Astrocyte (in vitro differentiated cells and primary cell): ENCODE measurements at places on chromosomes 3 and 15.

GRCh38 chr15:68484696-68485400 is 52.9 kb upstream of the ITGA11 start:
- no peak overlapping the region for H3K4me3 ChIP-seq
- peak overlapping the region; percentile 73 for H3K27ac ChIP-seq
- no peaks in the 10 kb centered on the region for H3K27me3 ChIP-seq
- peak; percentile 88 for DNase-seq
- peaks cover 32% of the 10 kb centered on the region for H3K4me1 ChIP-seq

DNA sequence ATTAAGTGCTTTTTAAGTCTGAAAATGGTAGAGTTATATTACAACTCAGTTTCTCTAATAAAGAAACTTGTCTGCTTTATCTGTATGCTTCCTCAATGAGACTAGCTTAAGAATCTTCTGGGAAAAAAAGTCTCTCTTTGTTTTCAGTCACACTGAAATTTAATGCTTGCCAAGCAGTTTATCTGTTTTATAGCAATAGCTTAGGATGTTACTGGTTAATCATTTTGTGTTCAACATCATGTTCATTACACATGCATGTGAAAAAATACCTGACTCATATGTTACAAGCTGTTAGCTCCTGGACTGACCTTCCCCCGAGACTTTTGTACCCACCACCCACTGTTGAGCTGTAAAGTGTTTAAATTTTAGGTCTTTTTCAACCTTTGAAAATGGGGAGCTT is 706.2 kb upstream of the CBLB start:
- DNase-seq = no peak
- H3K36me3 ChIP-seq = no peaks in the 10 kb centered on the region
- H3K27me3 ChIP-seq = no peaks in the 10 kb centered on the region
- peaks cover 2% of the 10 kb centered on the region for H3K4me1 ChIP-seq
- no peak overlapping the region for H3K4me3 ChIP-seq

GRCh38 chr3:175818811-175819464 is 959.8 kb downstream of the NAALADL2 start:
- no peaks in the 10 kb centered on the region for H3K36me3 ChIP-seq
- H3K4me1 ChIP-seq = no peaks in the 10 kb centered on the region
- no peaks in the 10 kb centered on the region for H3K27me3 ChIP-seq
- peak; percentile 7 for DNase-seq
- no peak overlapping the region for H3K4me3 ChIP-seq

DNA sequence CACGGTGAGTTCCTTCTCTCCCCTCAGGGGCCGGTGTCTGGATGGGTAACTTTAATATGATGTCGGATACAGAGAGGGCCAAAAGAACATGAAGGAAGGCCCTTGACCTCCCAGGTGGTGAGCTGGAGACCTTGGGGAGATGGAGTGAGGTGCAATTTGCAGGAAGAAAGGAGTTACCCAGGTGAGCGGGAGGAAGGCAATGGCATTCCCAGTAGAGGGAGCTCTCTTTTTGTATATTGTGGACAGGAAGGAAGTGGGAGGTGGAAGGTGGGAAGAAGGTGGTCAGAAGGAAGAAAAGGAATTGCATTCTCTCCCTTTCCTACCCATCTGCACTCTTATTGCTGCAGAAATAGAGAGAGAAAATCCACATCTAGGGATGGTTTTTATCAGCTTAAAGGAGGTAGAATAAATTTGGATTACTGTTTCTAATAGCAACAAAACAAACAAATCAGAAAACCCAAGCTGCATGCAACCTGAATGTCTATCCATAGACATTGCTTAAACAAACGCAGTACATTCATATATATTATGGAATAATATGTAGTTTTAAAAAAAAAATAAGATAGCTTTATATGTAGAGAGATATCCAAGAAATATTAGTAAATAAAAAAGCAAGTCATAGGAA is 169.0 kb upstream of the TSC22D2 start:
- no peak overlapping the region for H3K27ac ChIP-seq
- H3K27me3 ChIP-seq = no peaks in the 10 kb centered on the region
- DNase-seq = no peak

GRCh38 chr3:107465064-107465631 is 57.6 kb upstream of the BBX start:
- H3K36me3 ChIP-seq = no peaks in the 10 kb centered on the region
- no peaks in the 10 kb centered on the region for H3K27me3 ChIP-seq
- H3K4me1 ChIP-seq = no peaks in the 10 kb centered on the region
- H3K4me3 ChIP-seq = no peak overlapping the region
- no peak for DNase-seq
- no peak overlapping the region for H3K27ac ChIP-seq

- no peak overlapping the region for H3K4me3 ChIP-seq
- DNase-seq = no peak
- no peaks in the 10 kb centered on the region for H3K27me3 ChIP-seq
- peaks cover 16% of the 10 kb centered on the region for H3K36me3 ChIP-seq
- H3K4me1 ChIP-seq = peaks cover 9% of the 10 kb centered on the region
- no peak overlapping the region for H3K27ac ChIP-seq
Measured at GRCh38 chr3:195285372-195285771, 14.4 kb upstream of the XXYLT1 start.

DNA sequence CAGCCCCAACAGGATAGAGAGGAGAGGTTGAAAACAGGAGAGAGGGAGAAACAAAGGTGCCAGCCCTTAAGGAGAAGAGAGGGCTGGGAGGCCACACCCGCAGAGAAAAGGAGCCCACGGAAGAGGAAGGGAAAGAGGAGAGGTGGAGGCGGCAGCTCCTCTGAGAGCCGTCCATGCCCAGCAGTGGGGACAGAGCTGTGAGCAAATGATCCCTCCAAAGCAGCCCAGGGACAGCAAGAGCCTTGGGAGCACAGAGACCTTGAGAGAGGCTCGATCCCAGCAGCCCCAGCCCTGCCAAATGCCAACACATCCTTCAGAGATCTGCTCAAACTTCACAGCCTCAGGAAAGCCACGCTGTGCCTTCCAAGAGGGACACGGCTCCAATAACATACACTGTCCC is 66.7 kb upstream of the CORO2B start:
- no peaks in the 10 kb centered on the region for H3K27me3 ChIP-seq
- no peak overlapping the region for H3K4me3 ChIP-seq
- no peak overlapping the region for H3K27ac ChIP-seq
- H3K36me3 ChIP-seq = no peaks in the 10 kb centered on the region
- H3K4me1 ChIP-seq = peaks cover 21% of the 10 kb centered on the region
- DNase-seq = no peak

DNA sequence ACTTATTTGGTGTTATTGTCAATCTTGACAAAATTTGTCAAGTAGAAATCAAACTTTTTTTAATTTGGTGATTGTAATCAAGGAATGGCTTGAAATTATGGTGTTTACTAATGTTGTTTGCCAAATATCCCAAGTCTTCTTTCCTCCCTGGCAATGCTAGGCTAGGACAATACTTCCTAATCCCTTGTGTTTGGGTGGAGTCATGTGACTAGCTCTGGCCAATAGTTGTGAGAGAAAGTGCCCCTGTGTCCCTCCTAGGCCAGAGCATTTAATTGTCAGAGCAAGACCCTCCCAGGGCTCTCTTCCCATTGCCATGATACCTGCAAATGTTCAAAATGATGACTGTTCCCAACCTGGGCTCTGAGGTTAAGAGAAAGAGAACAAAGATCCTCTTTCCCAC is 132.7 kb downstream of the ANXA2 start:
- H3K27me3 ChIP-seq = peaks cover 15% of the 10 kb centered on the region
- no peak for DNase-seq
- no peak overlapping the region for H3K4me3 ChIP-seq
- no peaks in the 10 kb centered on the region for H3K4me1 ChIP-seq
- H3K36me3 ChIP-seq = no peaks in the 10 kb centered on the region

DNA sequence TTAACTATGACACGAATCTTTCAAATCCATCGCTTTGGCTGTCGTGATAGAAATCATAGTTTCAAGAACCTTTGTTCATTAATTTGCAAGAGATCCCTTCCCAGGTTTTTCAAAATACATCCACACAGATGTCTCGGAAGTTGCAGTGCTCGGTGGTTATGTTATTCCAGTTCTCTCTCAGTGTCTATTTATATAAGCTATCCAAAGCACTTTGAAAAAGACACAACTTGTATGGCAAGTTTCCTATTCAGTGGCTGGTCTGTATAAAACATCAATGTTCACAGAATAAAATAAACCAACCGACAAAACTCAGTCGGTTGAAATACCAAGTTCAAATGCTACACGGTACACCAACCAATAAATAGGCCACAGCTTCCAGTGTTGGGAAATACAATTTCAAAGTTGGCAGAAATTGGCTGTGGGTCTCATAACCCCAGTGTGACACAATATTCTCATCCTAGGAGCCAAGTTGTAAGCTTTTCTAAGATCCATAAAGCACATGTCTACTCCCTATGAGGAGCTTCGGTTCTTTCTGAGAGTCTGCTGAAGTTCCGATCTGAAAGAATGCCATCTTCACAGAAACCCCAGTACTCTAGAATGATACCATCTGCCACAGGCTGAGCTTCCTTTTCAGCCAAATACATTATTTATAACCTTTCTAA is 23.7 kb downstream of the SATB1 start:
- H3K36me3 ChIP-seq = no peaks in the 10 kb centered on the region
- H3K4me1 ChIP-seq = no peaks in the 10 kb centered on the region
- no peak overlapping the region for H3K4me3 ChIP-seq
- H3K27me3 ChIP-seq = no peaks in the 10 kb centered on the region

- H3K27me3 ChIP-seq = no peaks in the 10 kb centered on the region
- H3K4me1 ChIP-seq = peaks cover 20% of the 10 kb centered on the region
- H3K4me3 ChIP-seq = no peak overlapping the region
- no peak overlapping the region for H3K27ac ChIP-seq
- H3K36me3 ChIP-seq = peaks cover 13% of the 10 kb centered on the region
Measured at GRCh38 chr15:44545913-44546802, 9.2 kb downstream of the EIF3J start.

- no peaks in the 10 kb centered on the region for H3K4me1 ChIP-seq
- no peak for DNase-seq
- H3K27me3 ChIP-seq = peaks cover 13% of the 10 kb centered on the region
- H3K4me3 ChIP-seq = no peak overlapping the region
- no peak overlapping the region for H3K27ac ChIP-seq
Measured at GRCh38 chr3:126186749-126187148, 6.4 kb upstream of the ALDH1L1 start.

- H3K4me3 ChIP-seq = no peak overlapping the region
- DNase-seq = no peak
- no peak overlapping the region for H3K27ac ChIP-seq
- H3K4me1 ChIP-seq = no peaks in the 10 kb centered on the region
- H3K27me3 ChIP-seq = no peaks in the 10 kb centered on the region
Measured at GRCh38 chr3:144774897-144775296, 803.3 kb downstream of the DIPK2A start.

GRCh38 chr15:45674677-45675076 is 39.8 kb downstream of the SQOR start:
- no peaks in the 10 kb centered on the region for H3K36me3 ChIP-seq
- H3K27ac ChIP-seq = no peak overlapping the region
- H3K4me1 ChIP-seq = no peaks in the 10 kb centered on the region
- no peak for DNase-seq
- H3K4me3 ChIP-seq = no peak overlapping the region

GRCh38 chr15:57668016-57668415 is 38.5 kb upstream of the POLR2M start:
- H3K27me3 ChIP-seq = no peaks in the 10 kb centered on the region
- no peak overlapping the region for H3K4me3 ChIP-seq
- peaks cover 8% of the 10 kb centered on the region for H3K4me1 ChIP-seq
- H3K27ac ChIP-seq = no peak overlapping the region
- H3K36me3 ChIP-seq = no peaks in the 10 kb centered on the region
- DNase-seq = no peak

- H3K27me3 ChIP-seq = no peaks in the 10 kb centered on the region
- no peak for DNase-seq
- peaks cover 41% of the 10 kb centered on the region for H3K36me3 ChIP-seq
- H3K27ac ChIP-seq = no peak overlapping the region
Measured at GRCh38 chr15:82536409-82537350, 3.6 kb downstream of the RPS17 start.

DNA sequence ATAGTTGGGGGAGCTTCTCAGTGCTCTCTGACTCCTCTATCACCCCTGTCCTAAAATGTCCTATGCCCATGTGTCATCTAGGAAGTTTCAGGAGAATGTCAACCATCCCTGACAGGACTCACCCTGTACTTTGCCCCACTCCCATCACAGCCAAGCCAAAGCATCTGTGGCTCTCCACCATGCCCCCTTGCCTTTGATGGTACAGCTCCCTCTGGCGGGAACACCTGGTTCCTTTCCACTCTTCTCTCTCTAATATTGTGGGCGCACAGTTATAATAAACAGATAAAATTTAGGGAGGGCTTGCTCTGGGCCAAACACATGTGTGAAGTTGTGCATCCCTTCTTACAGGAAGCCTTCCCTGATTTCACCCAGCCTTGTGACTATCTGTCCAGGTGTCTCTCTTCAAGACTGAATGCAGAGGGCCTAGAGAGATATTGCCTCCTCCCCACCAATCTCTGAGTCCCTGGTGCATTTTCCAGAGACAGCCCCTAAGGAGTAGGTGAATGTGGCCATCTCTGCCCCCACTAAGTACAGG is 62.8 kb downstream of the ISG20 start:
- peaks cover 5% of the 10 kb centered on the region for H3K4me1 ChIP-seq
- H3K4me3 ChIP-seq = no peak overlapping the region
- no peaks in the 10 kb centered on the region for H3K36me3 ChIP-seq
- H3K27me3 ChIP-seq = peaks cover 26% of the 10 kb centered on the region
- DNase-seq = no peak

GRCh38 chr15:39106950-39107349 is 473.9 kb upstream of the THBS1 start:
- H3K27me3 ChIP-seq = no peaks in the 10 kb centered on the region
- H3K27ac ChIP-seq = no peak overlapping the region
- H3K36me3 ChIP-seq = no peaks in the 10 kb centered on the region
- peaks cover 4% of the 10 kb centered on the region for H3K4me1 ChIP-seq
- H3K4me3 ChIP-seq = no peak overlapping the region

- H3K27ac ChIP-seq = no peak overlapping the region
- no peak for DNase-seq
- H3K4me3 ChIP-seq = no peak overlapping the region
- H3K36me3 ChIP-seq = no peaks in the 10 kb centered on the region
- H3K4me1 ChIP-seq = no peaks in the 10 kb centered on the region
- H3K27me3 ChIP-seq = no peaks in the 10 kb centered on the region
Measured at GRCh38 chr3:176513604-176514003, 683.7 kb downstream of the TBL1XR1 start.

GRCh38 chr15:31434588-31435260 is 108.1 kb downstream of the KLF13 start:
- H3K4me3 ChIP-seq = peak overlapping the region; percentile 42
- H3K36me3 ChIP-seq = no peaks in the 10 kb centered on the region
- H3K4me1 ChIP-seq = peaks cover 21% of the 10 kb centered on the region

- DNase-seq = no peak
- H3K4me3 ChIP-seq = no peak overlapping the region
- H3K4me1 ChIP-seq = no peaks in the 10 kb centered on the region
Measured at GRCh38 chr15:65962187-65962586, 92.9 kb downstream of the RAB11A start.

DNA sequence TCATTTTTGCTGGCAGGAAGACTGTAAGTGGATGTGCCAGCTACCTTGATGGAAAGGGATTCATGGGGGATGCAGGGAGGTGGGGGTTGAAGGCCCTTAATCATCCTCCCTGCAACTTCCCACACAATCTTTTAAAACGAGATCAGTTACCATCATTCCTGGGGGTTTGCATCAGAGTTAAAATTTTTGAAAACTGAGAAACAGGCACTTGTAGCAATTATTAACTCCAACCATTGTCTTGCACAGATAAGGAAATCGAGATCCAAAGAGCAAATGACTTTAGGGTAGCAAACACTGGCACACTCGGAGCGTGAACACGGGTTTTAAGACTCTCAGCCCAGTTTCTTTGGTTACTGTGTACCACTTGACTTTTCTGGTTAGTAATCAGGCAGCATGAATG is 41.9 kb downstream of the GPD1L start:
- H3K36me3 ChIP-seq = no peaks in the 10 kb centered on the region
- H3K4me3 ChIP-seq = no peak overlapping the region
- no peaks in the 10 kb centered on the region for H3K27me3 ChIP-seq
- no peak overlapping the region for H3K27ac ChIP-seq
- H3K4me1 ChIP-seq = peaks cover 4% of the 10 kb centered on the region
